NCI-H1694 treated with DMSO at 0.1 percent for 48 hours (cell line): ENCODE measurements at places on chromosomes 3 and 15.

- DNase-seq, result no peak
Measured at GRCh38 chr3:157300981-157301663, 135.5 kb upstream of the PTX3 start.

DNA sequence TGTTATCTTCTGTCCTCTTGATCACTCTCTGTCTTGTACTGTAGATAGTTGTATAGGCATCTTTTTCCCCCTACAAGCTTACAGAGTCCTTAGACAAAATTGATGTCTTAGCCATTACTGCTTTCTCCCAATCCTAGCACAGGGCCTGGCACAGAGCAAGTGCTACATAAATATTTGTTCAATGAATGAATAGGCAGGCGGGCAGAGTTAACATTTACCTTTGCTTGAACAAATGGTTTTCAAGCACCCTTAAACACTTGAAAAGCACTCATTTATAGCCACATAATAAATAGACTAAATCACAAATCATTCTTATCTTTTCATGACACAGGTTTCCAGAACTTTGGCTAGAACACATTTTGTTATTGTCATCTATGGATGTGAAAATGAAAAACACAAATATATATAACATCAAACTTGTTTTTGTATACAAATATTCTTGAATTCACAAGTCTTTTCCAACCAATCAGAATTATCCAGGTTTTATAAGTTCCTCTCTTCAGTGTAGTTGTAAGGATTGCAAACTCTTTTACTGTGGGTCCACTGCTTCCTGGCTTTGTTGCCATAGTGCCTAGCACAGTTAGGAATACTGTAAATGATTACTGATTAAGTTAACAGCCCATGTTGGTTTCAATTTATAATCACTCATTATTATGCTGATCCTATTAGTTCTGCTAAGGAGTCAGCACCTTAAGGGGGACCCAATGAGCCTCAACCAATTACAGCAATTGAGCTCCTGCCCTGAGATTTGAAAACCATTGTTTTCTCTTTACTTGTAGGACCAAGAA lies 61.9 kb downstream of the ISL2 start:
- DNase-seq, result no peak

DNA sequence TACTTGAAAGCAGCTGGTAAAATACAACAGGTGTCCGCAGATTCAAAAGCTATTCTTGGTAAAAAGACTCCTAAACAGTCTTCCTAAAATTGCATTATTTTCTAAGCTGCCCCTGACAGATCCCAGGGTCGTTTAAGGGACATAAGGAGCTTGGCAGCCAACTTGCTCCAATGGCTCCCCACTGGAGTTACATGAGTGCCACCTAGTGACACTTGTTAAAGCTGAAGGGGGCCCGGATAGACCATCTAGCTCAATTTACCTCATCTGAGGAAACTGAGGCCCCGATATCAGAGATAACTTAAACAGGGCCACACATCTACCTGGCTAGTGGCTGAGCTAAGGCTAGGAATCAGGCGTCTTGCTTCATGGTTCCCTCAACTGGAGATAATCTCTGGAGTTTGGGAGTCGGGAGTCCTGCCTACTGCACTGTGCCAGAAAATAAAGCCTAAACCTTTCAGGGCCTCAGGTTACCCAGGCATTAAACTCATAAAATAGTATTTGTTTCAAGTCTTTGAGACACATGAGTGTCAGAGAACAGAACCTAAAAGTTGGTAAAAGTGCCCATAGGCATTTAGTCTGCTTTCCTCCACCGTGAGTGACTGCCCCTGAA lies 6.5 kb upstream of the TBC1D23 start:
- peak; percentile 53 for DNase-seq

GRCh38 chr3:66483409-66483906 lies 17.4 kb downstream of the LRIG1 start:
- peak; percentile 19 for DNase-seq

DNA sequence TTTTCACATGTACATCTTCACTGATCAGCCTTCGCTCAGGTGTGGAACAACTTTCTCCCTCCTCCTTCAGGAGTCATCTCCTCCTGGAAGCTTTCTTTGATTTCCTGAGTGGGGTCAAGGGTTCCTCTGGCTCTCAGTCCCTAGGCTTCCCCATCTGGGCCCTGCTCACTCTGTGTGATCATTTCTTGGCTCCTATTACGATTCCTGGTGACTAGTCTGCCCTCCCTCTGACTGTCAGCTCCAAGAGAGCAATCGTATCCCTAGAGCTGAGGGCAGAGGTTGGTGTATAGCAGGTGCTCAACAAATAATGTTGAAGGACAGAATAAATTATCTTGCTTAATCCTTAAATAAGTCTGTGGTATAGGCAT lies 15.3 kb upstream of the PRKCD start:
- DNase-seq, result no peak

DNA sequence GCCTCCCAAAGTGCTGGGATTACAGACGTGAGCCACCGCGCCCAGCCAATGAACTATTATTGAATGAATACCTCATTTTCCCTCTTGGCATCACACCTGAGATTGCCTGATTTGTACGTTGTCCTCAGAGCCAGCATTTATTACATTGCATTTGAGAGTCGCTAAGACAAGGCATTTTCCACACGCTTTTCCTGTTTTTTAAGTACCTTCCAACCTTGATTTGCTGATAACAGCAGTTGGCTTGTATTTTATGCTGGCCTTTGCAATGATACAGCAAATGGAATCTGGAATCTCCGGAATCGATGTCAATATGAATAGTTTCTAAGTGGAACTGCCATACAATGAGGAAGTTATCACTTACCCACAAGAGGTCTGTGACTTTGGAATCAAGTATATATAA lies 15.7 kb upstream of the CNBP start:
- no peak for DNase-seq
